ENCODE measurements at places on chromosomes 4 and X. TPM values are rescaled to one million over a fixed set of nuclear protein-coding genes. Genes with fewer than 3 reads are reported as not detected.
A peak's percentile ranks its signal among the peaks of the same experiment; 100 is the strongest.

DNA sequence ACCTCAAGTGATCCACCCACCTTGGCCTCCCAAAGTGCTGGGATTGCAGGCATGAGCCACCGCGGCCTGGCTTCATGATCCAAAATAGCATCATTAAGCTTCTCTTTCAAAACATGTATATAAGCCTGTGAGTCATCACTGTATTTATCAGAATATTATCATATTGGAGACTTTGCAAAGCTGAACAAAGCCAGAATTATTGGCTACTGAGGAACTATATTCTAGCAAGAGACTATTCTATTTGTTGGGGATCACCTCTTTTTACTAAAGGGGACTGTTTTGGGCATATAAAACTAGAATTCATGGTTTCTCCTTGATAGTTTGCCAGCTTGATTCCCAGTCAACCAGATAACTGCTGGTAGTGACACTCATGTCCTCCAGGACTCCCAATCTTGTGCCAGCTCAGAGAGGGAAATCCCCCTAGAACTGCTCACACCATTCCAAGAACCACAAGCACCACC is 40.1 kb downstream of the TET2 start:
- no peak overlapping the region for H3K4me3 ChIP-seq
- no peak overlapping the region for H3K27ac ChIP-seq
- no peak for DNase-seq
- no peaks in the 10 kb centered on the region for H3K27me3 ChIP-seq

- no peaks in the 10 kb centered on the region for H3K36me3 ChIP-seq
- no peak for DNase-seq
- H3K4me1 ChIP-seq, result no peaks in the 10 kb centered on the region
- H3K4me3 ChIP-seq, result no peak overlapping the region
- H3K27ac ChIP-seq, result no peak overlapping the region
These were observed 69.4 kb downstream of the HCCS start for GRCh38 chrX:11180571-11180970.

GRCh38 chr4:6684656-6685055 is 9.0 kb upstream of the S100P start:
- H3K27me3 ChIP-seq, result peaks cover 10% of the 10 kb centered on the region
- H3K4me1 ChIP-seq, result no peaks in the 10 kb centered on the region
- H3K36me3 ChIP-seq, result peaks cover 9% of the 10 kb centered on the region
- H3K27ac ChIP-seq, result no peak overlapping the region

DNA sequence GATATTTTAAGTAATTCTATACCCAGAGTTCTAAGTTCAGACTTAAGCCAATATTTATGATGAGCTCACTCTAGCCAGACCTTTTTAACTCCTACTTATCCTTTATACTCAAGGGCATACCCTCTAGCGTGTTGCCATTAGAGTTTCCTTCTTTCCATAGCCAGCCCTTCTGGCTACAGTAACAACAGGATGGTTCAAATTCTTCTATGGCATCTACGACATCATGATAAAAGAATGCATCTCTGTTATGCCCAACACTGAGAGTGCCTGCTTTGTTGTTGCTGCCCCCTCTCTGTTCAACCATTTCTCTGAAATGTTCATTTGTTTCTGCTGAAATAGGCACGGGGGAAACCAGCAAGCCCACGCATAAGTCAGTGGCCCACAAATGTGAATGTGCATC is 104.5 kb downstream of the UBE2NL start:
- no peak overlapping the region for H3K27ac ChIP-seq
- no peak for DNase-seq
- H3K36me3 ChIP-seq, result no peaks in the 10 kb centered on the region
- no peaks in the 10 kb centered on the region for H3K4me1 ChIP-seq

GRCh38 chrX:41381685-41382084 is 47.7 kb downstream of the DDX3X start:
- H3K27me3 ChIP-seq, result peaks cover 5% of the 10 kb centered on the region
- DNase-seq, result no peak
- no peaks in the 10 kb centered on the region for H3K36me3 ChIP-seq
- no peak overlapping the region for H3K27ac ChIP-seq
- H3K4me3 ChIP-seq, result no peak overlapping the region

DNA sequence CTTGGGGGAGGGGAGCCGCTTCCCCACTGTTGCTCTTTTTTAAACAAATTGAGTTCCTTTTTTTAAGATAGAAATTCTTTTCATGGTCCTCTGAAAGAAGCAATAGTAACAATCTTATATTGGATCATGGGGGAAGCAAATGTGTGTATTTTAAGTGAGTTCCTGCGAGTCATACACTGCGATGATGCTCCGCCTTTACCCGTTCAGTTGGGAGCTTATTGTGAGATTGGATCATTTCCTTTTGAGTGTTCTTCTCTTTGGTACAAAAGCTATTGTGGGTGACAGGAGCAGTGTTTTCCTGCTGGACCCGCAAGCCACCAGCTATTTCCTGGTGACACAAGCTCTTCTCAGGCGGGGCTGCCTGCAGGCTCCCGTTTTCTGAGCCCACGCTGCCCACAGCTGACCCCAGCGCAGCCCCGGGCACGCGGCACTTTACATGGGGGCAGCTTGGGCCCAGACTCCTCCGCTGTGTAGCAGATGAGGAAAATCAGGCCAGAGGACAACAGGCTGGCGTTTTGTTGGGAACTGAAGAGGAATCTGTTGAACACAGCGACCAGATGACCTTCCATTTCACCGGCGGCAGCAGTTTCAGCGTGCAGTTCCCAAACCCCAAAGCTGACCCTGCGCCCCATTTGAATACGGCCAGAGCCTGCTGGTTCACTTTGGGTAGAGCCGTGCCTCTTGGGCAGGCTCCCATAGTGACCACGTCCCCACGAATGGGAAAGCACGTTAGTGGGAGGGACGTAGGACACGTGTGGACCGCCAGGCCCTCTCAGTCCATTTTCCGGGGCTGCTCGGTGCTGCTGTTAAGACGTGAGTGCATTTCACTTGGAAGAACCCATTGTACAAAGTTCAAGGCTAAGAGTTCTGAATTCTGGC is 12.2 kb downstream of the TADA2B start:
- peaks cover 7% of the 10 kb centered on the region for H3K36me3 ChIP-seq
- DNase-seq, result no peak
- H3K27me3 ChIP-seq, result peaks cover 3% of the 10 kb centered on the region
- peak overlapping the region; percentile 56 for H3K4me3 ChIP-seq
- H3K27ac ChIP-seq, result peak overlapping the region; percentile 89
- H3K4me1 ChIP-seq, result peaks cover 24% of the 10 kb centered on the region

GRCh38 chrX:70402721-70403120 is 20.4 kb upstream of the GDPD2 start:
- H3K4me1 ChIP-seq, result no peaks in the 10 kb centered on the region
- no peak overlapping the region for H3K27ac ChIP-seq
- H3K36me3 ChIP-seq, result no peaks in the 10 kb centered on the region
- no peak overlapping the region for H3K4me3 ChIP-seq
- DNase-seq, result no peak

- H3K36me3 ChIP-seq, result no peaks in the 10 kb centered on the region
- H3K27me3 ChIP-seq, result peaks cover 2% of the 10 kb centered on the region
- DNase-seq, result no peak
- H3K4me3 ChIP-seq, result no peak overlapping the region
These were observed 184.4 kb upstream of the CASK start for GRCh38 chrX:42107495-42108488.

DNA sequence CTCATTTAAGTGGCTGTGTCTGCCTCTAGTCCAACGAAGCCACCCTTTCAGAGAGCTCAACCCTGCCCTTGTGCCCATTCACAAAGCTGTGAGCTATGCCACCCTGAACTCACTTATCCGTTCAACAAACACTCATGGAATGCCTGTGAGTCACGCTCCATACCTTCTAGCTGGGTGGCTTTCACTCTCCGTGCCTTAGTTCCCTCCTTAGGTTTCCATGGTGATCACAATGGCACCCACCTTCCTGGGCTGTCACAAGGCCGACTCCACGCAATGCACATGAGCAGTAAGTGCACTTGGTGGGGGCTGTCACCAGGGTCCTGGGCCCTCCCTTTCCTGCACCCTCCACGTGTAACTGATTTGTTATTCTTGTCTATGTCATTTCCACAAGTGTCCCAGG is 37.2 kb upstream of the PPP2R2C start:
- peaks cover 4% of the 10 kb centered on the region for H3K4me1 ChIP-seq
- H3K27ac ChIP-seq, result no peak overlapping the region
- DNase-seq, result no peak

DNA sequence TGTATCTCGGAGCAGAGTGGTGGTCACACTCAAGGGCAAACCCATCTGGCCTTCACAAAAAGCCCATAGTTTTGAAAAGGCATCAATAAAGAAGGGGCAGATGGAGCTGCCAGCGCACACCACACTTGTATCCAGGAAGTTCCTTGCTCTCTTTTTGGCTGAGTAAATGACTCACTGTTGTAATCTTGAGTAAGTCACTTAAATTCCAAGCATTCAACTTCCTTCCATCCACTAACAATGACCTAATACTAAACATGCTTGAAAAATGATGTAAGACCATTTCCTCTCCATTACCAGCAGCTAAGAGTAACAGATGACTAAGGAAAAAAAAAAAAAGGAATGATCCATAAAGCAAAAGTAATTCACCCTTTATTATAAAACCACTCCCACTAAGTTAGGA is 32.4 kb upstream of the MYOZ2 start:
- peak overlapping the region; percentile 63 for H3K4me3 ChIP-seq
- peak; percentile 7 for DNase-seq
- peaks cover 2% of the 10 kb centered on the region for H3K27me3 ChIP-seq
- peaks cover 17% of the 10 kb centered on the region for H3K4me1 ChIP-seq

GRCh38 chr4:102589743-102590142 is 88.6 kb downstream of the NFKB1 start:
- H3K27me3 ChIP-seq, result peaks cover 2% of the 10 kb centered on the region
- DNase-seq, result no peak
- peaks cover 45% of the 10 kb centered on the region for H3K36me3 ChIP-seq

GRCh38 chr4:160034501-160034900 is 931.6 kb downstream of the RAPGEF2 start:
- no peak overlapping the region for H3K27ac ChIP-seq
- H3K27me3 ChIP-seq, result no peaks in the 10 kb centered on the region
- H3K36me3 ChIP-seq, result no peaks in the 10 kb centered on the region
- no peak overlapping the region for H3K4me3 ChIP-seq

- H3K4me3 ChIP-seq, result no peak overlapping the region
- no peak overlapping the region for H3K27ac ChIP-seq
- DNase-seq, result no peak
These were observed 89.7 kb downstream of the AMELX start for GRCh38 chrX:11382930-11383329.

Gene KCTD8
- 0.62 TPM for total RNA-seq

Gene ADH7
- total RNA-seq, result not detected

Gene SOWAHB
- total RNA-seq, result 5.0 TPM

Gene CWH43
- not detected for total RNA-seq

Gene CDKL2
- 0.82 TPM for total RNA-seq

Gene GPAT3
- total RNA-seq, result 16.0 TPM

Gene HS6ST2
- 1.1 TPM for total RNA-seq

Gene RAB41
- not detected for total RNA-seq

Gene RTL5
- total RNA-seq, result 8.5 TPM

Gene DYNLT3
- 13.4 TPM for total RNA-seq

Gene NEIL3
- total RNA-seq, result 1.7 TPM
